ENCODE measurements at places on chromosomes 1 and 21.

DNA sequence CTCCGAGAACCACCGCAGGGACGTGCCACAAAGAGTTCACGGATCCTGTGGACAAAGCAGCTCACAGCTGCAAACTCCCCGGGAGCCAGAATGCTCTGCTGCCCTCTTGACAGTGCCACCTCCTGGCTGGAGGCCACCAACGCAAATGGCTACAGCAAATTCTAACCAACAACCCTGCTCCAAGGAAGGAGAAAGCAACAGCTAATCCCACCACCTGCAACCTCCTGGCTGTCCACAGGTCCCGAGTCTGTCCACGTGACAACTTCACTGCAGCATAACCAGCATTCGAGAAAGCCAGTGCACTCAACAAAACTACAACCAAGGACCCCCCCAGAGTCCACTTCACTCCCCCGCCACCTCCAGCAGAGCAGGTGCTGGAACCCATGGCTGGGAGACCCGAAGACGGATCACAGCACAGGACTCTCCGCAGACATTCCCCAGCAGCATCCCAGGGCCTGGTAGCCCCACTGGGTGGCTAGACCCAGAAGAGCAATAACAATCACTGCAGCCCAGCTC lies 17.3 kb downstream of the POFUT2 start:
- DNase-seq: no peak

- DNase-seq: no peak
These were observed 2.4 kb upstream of the TMEM52 start for GRCh38 chr1:1921459-1921862.

GRCh38 chr1:117232531-117232930 lies 21.8 kb upstream of the VTCN1 start:
- no peak for DNase-seq

DNA sequence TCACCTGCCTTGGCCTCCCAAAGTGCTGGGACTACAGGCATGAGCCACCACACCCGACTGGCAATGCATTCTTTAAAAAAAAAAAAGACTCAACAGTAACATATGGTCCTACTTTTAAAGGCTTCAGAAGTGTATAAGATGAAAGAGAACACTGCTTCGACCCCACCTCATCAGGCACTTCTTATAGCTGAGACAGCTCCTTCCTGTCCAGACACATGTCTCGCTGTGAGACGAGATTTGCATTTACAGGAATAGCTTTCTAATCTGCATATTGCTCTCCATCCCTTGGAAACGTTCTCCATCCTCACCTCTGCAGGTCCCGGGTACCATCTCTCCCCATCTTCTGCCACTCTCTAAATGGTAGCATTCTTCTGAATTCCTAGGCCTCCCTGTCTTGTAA lies 6.7 kb downstream of the AZIN2 start:
- DNase-seq: no peak

DNA sequence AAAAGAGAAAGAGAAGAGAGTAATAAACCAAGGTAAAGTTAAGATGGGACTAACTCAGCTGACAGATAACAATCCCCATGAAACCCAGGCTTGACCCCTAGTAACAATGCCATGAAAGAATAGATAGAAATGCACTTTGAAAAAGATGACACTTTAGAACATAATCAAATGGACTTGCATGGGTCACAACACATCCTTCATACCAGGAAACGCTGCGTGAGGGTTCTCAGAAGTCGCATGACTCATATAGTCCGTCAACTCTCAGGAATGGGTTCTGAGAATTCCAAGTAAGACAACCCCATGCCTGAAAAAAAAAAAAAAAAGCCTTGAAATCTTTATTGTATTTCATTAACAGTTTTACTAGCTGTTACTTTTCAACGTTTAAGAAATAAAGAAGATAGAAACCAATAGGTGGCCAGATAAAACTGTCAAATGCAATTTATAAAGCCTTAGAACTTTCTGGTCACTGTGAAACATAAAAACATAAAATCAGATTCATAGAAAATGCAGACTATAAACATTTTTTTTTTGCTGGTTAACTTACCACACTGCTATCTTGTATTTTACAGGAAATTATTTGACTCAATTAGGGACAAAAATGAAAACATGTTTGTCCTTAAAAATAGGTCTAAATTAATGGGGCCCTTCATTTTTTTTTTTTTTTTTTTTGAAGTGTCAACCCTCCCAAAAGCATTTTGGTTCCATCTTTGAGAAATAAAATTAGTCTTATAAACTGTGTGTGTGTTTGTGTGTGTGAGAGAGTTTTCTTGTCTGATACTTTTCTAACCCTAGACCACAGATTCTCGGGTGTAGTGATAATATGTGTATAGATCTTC lies 202.1 kb downstream of the NCAM2 start:
- no peak for DNase-seq

GRCh38 chr1:113073479-113073950 lies 517 bp downstream of the LRIG2 start:
- no peak for DNase-seq
